ENCODE measurements at places on chromosomes 1 and 21.

DNA sequence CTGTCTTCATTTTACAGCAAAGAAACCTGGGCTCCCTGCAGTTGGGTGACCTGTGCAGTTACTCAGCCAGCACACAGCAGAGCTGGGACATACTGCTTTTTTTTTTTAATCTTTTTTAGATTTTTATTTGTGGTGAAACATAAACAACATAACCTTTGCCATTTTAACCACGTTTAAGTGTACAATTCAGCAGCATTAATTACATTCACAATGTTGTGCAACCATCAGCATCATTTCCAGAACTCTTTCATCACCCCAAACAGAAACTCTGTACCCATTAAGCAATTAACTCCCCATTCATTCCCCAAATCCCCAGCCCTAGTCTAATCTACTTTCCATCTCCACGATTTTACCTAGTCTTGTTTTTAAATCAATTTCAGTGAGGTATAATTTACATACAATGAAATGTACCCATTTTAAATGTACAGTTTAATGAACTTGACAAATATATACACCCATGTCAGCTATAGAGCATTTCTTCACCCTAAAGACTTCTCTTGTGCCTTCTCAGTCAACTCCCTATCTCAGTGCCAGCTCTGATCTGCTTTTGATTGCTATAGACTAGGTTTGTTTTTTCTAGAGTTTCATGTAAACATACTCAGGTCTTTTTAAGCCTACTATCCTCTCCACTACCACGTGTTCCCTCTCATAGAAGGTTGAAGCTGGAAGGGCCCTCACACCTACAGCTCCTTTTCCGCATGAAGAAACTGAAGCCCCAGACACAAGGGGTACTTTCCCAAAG is 37.8 kb upstream of the C8B start:
- DNase-seq: no peak

- no peak for DNase-seq
These were observed 69.7 kb upstream of the KCNJ6 start for GRCh38 chr21:37986000-37986399.

GRCh38 chr1:91700771-91701471 is 185.0 kb downstream of the TGFBR3 start:
- DNase-seq: no peak

- no peak for DNase-seq
These were observed 110.9 kb upstream of the C1orf174 start for GRCh38 chr1:4010814-4011605.

- DNase-seq: no peak
These were observed 128.0 kb downstream of the OMA1 start for GRCh38 chr1:58418283-58419228.

- DNase-seq: no peak
These were observed 616.9 kb downstream of the KIF26B start for GRCh38 chr1:245771511-245772281.

GRCh38 chr1:47876587-47876963 is 120.6 kb downstream of the TRABD2B start:
- DNase-seq: no peak

- no peak for DNase-seq
These were observed 47.4 kb upstream of the ENAH start for GRCh38 chr1:225700164-225700821.

DNA sequence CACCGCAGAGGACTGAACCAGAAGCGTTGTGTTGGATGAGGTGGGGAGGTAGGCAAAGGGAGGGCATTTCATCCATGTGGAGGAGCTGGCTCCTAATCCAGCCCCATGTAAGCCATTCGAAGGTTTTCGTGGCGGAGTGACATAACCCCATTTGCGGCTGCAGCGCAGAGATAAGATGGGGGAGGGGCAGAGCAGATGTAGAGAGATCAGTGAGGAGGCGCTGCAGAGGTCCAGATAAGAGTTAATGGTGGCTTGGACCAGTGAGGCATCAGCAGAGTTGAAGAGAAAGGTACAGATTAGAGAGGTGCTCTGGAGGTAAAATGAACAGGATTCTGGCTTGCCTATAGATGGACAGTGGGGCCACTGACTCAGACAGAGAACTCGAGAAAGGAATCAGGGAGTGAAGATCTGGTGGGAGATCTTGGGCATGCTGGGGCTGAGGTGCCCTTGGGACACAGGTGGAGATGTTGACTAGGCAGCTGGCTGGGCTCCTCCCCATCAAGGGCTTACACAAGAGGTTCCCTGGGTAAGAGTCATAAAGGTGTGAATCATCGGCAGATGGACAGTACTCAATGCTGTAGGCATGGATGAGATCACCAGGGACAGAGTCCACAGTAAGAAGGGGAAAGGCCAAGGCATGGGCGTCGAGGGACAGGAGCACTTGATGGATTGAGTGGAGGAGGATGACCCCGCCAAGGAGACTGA is 7.8 kb upstream of the PTPRF start:
- peak; percentile 15 for DNase-seq

- no peak for DNase-seq
These were observed 18.8 kb upstream of the RGS16 start for GRCh38 chr1:182622901-182623528.

DNA sequence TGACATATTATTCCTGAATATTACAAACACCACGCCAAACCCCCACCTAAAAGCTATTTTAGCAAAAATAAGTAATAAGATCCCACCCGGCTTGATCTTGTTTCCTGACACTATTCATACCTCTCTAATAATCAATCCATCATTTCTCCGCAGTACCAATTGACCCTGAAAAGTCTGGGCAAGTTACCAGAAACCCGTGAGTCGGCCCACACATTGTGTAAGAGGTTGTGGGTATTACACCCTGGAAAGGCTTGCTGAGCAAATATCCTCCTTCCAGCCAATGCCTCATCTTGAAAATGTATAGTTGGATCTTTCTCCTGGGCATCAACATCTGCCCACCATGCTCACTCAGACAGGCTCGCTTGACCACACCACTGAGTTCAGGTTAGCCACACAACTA is 451.0 kb downstream of the TTLL7 start:
- no peak for DNase-seq

DNA sequence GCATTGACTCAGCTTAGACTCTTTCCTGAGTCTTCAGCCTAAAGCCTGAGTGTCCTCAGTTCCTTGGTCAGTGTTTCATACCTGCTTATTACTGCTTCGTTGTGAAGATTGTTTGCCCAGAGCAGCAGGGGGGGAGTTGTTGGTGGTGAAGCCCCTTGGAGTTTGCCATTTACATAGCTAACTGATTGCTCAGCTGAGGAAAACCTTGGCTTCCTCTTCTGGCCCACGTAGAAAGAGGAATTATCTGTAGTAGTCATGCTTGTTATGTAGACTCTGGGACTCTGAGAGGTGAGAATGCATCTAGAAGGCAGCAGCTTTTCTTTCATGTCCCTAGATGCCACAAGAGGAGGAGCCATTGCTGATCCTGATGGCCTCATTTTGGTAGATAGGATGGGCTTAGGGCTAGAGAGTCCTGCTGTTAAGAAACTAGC is 125.9 kb downstream of the MAST2 start:
- DNase-seq: peak; percentile 83

GRCh38 chr1:168742386-168742785 is 13.4 kb upstream of the DPT start:
- DNase-seq: no peak

DNA sequence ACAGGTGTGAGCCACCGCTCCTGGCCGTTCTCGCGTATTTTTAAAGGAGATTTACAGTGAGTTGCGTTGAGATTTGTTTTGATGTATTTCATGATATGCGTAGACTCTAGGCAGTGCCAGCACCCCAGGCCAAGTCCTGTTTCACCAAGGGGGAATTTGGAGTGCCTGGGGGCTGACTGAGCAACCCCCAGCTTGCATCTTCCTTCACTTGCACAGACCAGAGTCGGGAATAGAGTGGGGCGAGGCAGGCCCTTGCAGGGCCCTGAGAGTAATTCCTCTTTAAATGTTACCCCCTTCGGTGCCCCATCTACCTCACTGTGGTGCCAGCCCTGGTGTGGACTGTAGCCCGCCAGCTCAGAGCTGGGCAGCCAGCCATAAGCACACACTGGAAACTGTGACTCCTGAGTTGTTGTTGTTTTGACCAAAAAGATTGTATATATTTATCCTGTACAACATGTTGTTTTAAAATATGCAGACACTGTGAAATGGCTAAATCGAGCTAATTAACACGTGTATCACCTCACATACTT is 269.5 kb downstream of the NPHP4 start:
- no peak for DNase-seq

- no peak for DNase-seq
These were observed 52.2 kb downstream of the EPB41 start for GRCh38 chr1:28966617-28967016.

- peak; percentile 33 for DNase-seq
These were observed 33.9 kb upstream of the ASPM start for GRCh38 chr1:197180252-197180878.

GRCh38 chr1:11719313-11720032 is 16.5 kb upstream of the AGTRAP start:
- peak; percentile 74 for DNase-seq

DNA sequence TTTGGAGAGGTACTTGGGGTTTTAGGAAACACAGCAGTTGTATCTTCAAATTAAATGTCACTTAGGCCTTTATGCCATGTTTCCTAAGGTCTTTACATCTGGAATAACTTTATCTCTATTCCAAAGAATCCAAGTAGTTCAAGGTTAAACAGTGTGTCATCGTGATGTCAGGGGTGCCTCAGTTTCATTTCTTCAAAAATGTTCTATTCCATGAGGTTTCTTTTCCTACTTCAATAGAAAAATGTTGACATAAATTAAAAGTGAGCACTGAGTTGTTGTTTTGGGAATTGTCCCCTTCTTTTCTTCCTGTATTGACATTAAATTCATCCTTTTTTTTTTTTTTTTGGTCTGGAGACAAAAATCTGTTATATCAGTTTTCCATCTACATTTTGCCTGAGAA is 160.6 kb upstream of the C21orf91 start:
- no peak for DNase-seq

GRCh38 chr1:40059338-40059959 is 18.9 kb downstream of the CAP1 start:
- DNase-seq: peak; percentile 44

GRCh38 chr1:230268371-230269170 is 157.6 kb downstream of the PGBD5 start:
- DNase-seq: peak; percentile 89

- no peak for DNase-seq
These were observed 171.7 kb downstream of the CRB1 start for GRCh38 chr1:197439708-197440280.

GRCh38 chr1:101250656-101251272 is 13.9 kb downstream of the S1PR1 start:
- no peak for DNase-seq

GRCh38 chr1:208122612-208123358 is 121.4 kb downstream of the PLXNA2 start:
- no peak for DNase-seq

- no peak for DNase-seq
These were observed 161.3 kb downstream of the ROR1 start for GRCh38 chr1:63935143-63935542.

- DNase-seq: no peak
These were observed 4.7 kb upstream of the HIPK1 start for GRCh38 chr1:113924473-113924872.

DNA sequence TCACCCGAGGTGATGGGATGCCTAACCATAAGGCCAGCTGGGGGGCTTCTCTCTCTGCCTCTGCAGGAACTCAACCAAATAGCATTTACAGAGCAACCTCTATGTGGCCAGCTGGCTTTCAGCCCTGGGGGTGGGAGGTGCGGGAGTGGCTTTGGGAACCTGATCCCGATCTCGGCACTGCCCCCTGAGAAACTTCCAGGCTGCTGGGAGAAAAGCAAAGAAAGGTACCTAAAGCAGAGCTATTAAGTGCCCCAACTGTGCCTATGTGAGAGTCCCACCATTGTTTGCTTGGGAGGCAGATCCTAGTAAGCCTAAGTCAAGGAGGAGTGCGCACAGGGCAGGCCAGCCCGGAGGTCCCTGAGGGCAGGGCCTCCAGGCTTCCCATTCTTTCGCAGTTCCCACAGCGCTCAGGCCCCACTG is 7.0 kb downstream of the KRTCAP2 start:
- DNase-seq: no peak

DNA sequence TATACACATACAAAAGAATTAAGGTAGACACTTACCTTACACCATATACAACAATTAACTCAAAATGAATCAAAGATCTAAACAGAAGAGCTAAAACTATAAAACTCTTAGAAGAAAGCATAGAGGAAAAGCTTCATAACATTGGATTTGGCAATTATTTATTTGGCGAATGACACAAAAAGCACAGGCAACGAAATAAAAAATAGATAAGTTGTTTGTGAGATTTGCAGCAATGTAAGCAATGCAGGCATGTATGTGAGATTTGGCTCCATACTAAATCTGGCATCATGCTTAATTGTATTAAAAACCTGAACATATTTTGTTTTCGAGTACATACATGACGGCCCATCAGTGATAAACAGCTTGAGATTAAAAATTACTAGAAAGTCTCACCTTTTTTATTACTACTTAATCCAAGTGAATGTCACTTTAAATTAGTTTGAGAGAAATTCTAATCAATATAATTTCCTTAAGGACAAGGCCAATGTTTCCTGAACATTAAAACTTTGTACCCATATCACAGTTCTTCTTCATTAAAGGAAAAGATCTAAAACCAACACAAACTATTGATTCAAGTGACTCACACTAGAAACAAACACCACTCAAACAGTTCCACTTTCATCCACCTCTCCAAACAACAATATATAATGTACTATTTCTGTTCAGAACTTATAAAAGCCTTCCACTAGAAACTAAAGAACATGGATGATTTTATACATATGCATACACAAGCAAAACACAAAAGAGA is 23.1 kb upstream of the TMEM125 start:
- DNase-seq: no peak

DNA sequence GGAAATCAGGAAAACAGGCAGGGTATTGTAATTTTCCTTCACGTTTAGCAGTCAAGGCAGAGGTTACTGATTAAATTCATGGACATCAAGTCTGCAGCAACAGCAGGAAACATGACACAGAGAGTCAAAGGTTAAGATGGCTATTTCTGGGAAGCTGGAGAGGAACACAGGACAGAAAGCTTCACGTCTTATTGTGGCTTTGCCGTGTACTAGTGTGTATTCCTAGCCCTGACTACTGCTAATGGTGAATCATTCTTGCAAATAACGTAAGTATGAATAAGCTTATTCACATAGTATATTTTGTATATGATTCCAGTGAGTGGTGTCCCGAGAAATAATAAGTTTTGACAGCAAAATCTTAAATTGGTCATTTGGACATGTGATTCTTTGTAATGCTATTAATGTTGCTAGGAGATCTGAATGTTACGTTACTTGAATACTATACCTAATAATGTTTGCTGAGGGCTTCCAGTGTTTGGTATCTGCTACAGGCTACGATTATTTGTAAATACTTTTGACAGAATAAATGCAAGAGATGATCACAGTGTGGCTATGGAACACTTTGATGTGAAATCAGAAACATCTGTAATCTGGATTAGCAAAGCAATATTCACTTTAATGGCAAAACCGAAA is 77.4 kb downstream of the DISP1 start:
- DNase-seq: no peak

DNA sequence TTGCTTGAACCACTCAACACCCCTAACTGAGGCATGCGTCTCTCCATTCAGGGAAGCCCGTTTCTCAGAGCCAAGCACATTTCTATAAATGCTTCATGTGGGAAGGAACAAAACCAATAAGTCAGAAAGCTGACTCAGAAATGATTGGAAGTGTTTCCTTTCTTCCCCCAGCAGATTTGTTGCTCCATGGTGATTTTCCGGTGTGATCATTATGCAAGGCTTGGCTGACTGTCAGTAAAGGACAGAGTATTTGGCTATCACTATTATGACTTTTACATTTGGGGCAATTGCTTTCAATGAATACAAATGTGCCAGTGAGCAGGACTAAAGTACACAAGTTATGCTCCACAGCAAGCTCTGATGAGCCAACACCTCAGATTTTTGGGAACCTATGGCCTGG is 53.3 kb upstream of the ZC3H11B start:
- DNase-seq: no peak
